ENCODE measurements at places on chromosomes 3 and 15.
A peak's percentile ranks its signal among the peaks of the same experiment; 100 is the strongest.

DNA sequence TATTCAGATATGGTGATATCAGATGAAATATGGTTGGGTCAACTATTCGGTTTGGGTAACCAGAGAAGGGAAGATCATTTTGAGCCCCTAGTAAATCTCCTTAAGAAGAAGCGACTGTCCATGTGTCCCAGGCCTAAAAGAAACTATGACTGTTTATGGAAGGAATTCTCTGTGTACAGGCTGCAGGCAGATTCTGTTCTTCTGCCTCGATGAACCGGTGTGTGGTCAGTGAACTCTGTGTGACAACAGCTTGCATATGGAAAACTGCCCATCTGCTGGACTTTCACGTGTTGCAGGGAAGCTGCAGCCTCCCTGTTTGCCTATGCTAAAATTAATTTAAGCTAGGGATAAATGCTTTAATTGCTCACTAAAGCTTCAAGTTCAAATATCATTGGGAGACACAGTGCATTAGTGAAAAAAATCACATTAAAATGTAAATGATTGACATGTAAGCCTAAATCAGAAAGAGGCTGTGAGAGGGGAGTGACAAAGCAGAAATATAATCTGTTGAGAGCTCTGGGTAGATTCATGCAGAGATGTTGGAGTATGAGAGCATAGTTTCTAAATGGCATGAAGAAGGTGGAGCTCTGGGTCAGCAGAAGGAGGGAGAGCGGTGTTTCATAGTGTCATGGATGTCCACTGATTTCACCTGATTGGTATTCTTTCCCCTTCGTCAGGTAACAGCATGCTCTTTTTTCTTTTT is 65.4 kb upstream of the PFN2 start:
- DNase-seq, result no peak

GRCh38 chr3:41710646-41711388 is 251.1 kb downstream of the ULK4 start:
- no peak for DNase-seq

GRCh38 chr3:196596355-196596754 is 27.9 kb downstream of the FBXO45 start:
- no peak for DNase-seq

- no peak for DNase-seq
Observed at GRCh38 chr3:62712746-62713145, 162.5 kb downstream of the CADPS start.

DNA sequence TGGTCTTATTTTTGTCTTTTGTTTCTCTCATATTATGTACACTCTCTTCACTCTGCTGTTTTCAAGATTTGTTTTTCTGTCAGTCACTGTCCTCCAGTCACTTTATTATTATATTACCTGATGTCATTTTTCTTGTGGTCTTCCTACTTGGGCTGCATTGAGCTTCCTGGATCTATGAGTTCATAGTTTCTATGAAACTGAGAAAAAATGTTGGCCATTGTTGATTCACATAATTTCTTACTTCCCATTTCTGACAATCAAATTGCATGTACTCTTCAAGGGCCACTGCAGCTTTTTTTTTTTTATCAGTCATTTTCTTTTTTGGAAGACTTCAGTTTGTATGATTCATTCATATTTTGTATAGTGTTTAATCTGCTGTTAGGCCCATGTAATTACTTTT is 1180.6 kb upstream of the GBE1 start:
- peak; percentile 15 for DNase-seq

DNA sequence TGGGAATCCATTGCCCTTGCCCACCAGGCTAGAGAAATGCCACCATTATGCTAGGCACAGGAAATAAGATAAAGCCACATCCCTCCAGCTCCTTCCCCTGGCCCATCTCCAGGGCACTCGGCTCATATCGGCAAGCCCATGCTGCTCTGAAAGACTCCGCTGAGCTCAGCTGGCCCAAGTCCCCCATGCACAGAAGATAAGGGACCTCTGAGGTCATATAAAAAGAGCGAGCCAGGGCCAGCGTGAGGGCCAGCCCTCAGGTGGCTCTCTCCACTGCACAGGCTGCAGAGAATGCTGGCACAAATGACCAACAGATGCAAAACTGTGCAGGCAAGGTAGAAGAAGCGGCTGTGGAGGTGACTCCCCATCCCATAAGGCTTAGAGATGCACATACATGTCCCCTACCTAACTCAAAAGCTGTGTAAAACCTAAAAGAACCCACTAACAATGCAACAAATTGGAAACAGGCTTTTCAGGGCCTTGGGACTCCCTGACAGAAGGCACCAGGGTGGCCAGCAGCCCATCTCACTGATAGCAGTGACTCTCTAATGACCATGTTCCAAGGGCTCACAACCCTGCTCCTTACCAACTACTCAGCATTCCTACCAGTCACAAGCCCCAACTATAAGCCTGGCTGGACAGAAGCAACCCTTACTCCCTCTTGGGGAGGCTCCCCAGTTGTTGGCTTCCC is 3.0 kb downstream of the RAB6B start:
- DNase-seq, result no peak

GRCh38 chr3:49779358-49780079 is 6.8 kb downstream of the IP6K1 start:
- no peak for DNase-seq

DNA sequence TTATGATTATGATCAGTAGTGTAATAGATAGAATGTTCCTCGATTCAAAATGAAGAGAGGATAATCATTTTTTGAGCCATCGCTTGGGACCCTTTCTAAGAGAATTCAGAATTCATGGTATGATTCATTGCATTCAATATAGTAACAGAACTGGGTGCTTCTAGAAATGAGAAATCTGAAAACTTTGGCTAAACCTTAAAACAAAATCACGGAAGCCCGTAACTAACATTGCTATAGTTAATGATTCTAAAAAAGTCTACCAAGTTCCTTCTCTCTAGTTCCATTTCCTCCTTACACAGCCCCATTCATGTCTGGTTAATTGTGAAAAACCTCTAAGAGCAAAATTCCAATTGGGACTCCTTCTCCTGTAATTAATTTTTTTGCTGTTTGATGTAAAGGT is 217.1 kb downstream of the GBE1 start:
- no peak for DNase-seq

GRCh38 chr3:159620873-159621272 is 367.8 kb upstream of the IL12A start:
- DNase-seq, result no peak

- no peak for DNase-seq
Observed at GRCh38 chr15:67979281-67979680, 74.8 kb upstream of the PIAS1 start.

DNA sequence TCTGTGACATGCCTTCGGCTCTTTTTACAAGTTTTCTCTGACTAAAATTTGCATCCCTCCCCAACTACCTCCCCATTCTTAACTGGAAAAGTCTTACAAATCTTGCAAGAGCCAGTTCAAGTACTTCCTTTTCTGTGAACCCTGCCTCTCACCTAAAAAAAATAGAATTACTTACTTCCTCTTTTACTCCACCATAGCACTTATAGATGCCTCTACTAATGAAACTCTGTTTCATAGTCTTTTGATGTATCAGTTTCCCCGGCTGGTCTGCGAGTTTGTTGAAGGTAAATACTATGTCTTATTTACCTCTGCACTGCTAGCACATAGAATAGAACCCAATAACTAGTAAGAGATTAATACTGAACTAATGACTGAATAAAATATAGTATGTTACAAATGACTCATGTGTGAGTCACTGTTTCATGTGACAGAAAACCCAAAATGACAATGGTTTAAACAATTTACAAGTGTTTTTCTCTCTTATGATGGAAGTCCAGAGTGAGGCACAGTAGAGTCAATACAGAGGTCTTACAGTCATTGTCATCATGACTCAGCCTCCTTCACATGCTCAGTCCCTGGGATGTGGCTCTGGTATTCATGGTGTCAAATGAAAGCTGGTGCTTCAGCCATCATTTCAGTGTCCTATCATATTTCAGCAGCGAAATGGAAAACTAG is 393.5 kb downstream of the RSL24D1 start:
- no peak for DNase-seq

- DNase-seq, result no peak
Observed at GRCh38 chr3:47890828-47891612, 88.1 kb downstream of the DHX30 start.

- no peak for DNase-seq
Observed at GRCh38 chr3:96958856-96959255, 144.5 kb downstream of the EPHA6 start.
